ENCODE measurements at places on chromosomes 1 and 21.

- no peak for DNase-seq
Measured at GRCh38 chr1:94636624-94637023, 95.1 kb upstream of the F3 start.

GRCh38 chr1:21313203-21313885 is 23.1 kb upstream of the ECE1 start:
- no peak for DNase-seq

DNA sequence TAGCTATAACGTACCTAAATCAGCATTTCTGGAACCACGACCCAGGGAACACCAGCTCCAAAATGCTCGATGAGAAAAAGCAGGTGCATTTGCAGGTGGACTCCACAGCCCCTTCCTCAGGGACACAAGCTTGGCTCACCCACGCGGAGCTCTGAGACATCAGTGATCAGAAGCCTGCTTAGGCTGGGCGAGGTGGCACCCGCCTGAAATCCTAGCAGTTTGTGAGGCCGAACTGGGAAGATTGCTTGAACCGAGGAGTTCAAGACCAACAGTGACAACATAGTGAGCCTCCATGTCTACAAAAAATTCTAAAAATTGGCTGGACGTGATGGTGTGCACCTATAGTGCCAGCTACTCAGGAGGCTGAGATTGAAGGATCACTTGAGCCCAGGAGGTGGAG is 2.5 kb upstream of the TSPEAR start:
- DNase-seq: no peak

DNA sequence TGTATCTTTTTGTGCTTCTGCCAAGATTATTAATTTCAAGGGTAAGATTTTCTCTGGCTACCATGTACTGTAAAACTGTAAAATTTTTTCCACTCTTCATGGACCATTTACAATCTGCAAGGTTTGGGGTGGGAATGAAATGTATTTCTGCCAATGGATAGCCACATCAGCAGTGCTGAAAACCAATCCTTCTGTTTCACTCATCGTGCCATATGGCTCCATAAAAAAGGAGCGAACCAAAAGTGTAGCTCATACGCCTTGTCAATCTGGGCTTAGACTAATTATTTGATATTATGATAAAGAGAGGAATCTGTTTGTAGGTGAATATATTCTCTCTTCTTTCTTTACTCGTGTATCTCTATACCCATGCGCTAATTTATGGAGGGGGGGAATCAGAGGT is 3.0 kb upstream of the SLC44A5 start:
- no peak for DNase-seq

DNA sequence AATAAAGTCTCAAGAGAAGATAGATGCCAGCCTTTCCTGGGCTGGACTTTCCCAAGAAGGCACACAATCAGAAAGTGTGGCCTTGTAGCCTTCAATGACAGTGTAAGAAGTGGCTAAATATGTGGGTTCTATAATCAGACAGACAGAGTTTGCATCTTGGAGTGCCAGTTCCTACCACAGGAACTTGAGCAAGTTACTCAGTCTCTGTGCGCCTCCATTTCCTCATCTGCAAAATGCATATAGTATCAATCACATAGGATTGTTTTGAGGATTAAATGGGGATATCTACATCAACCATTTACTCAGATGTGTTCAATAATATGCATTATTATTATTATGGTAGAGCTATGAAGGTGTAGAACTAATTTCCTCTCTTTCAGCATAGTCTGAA is 176.8 kb upstream of the PTBP2 start:
- no peak for DNase-seq

DNA sequence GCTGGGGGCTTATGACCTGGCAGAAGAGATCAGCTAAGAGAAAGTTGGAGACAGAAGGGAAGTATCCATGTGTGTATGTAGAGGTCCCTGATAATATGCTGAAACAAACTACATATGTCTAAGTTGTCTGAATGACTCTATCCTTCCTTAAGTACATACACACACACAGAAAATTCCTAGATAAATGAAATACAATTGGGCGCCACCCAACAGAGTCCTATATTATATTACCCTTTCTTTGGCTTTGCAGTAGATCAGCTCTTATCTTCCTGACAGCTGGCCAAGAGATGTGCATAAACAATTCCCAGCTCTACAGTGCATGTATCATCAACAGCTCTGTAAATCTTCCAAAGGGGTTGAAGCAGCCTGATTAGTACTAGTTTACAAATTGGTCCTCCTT is 40.1 kb downstream of the SORT1 start:
- DNase-seq: no peak

DNA sequence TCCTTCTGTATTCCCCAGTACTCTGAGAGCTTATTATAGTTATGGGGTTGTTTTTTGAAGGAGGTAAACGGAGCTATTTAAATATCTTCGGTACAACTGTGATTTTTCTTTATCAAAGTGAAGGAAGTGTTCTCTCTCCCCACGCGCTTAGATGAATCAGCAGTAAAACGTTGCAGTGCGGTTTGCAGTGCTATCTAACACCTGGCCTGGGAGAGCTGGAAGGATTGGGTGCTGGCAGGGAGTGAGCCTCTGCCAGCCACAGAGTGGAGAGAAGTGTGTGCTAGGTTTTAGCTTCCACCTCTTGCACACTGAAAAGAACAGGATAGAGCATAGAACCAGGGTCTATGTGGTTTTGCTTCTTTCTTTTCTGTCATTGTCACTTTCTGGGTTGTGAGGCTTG is 165.9 kb downstream of the SDCCAG8 start:
- DNase-seq: no peak

- DNase-seq: peak; percentile 45
Measured at GRCh38 chr1:248872752-248873408, 14.0 kb upstream of the ZNF692 start.

- peak; percentile 23 for DNase-seq
Measured at GRCh38 chr1:234154320-234155251, 218.7 kb upstream of the COA6 start.

- DNase-seq: no peak
Measured at GRCh38 chr1:103142461-103142860, 34.1 kb upstream of the COL11A1 start.

DNA sequence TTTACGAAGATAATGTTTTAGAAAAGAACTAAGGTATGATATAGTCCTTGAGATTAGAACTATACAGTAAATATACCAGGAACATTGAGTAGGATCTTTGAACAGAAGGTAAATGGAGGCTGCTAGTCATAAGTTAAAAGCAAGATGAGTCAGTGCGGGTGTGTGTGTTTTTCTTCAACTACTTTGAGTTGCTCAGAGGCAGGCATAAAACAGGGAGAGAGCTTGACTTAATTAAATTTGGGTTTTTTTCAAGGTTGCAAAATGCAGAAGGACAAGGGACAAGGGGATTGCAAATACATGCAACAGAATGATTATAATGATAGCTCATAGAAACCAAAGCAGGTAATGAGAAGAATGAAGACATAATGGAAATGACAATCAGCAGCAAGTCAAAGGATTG is 815.1 kb downstream of the NCAM2 start:
- DNase-seq: no peak

DNA sequence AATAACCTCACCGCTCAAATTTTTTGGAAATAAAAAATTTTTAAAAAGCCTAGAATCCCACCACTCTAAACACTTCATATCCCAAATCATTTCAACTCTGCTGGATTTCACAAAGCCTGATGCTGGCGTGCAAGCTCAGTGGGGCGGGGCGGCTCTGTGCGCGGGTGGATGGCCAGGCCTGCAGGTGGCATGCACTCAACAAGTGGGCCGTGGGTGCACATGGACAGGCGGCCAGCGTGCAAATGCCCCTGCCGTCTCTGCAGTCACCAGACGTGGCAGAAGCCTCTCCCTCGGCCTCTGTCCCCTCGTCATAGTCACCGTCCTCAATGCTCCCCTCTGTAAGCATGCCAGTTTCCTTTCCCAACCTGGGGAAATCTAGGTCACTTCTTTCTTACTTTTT is 6.6 kb upstream of the PDE9A start:
- DNase-seq: no peak

DNA sequence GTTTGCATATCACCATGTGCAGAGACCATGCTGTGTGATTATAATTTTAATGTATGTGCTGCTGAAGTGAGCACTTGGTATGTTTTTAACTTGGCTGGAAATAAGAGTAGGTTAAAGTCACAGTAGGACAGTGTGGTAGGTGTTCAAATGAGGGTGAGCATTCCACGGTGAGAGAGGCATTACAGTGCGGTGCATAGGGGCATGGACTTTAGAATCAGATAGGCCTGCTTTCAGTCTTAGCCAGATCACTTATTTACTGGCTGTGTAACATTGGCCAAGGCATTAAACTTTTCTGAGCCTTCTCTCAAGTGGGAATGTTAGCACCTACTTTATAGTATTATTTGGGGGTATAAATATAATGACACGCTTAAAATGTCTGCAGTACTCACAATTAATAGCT is 43.2 kb downstream of the GIPC2 start:
- no peak for DNase-seq

- DNase-seq: no peak
Measured at GRCh38 chr1:163305441-163305840, 16.3 kb upstream of the NUF2 start.

GRCh38 chr1:41678111-41678878 is 193.8 kb upstream of the EDN2 start:
- DNase-seq: peak; percentile 40

GRCh38 chr1:214135886-214136285 is 145.1 kb upstream of the SMYD2 start:
- DNase-seq: no peak

DNA sequence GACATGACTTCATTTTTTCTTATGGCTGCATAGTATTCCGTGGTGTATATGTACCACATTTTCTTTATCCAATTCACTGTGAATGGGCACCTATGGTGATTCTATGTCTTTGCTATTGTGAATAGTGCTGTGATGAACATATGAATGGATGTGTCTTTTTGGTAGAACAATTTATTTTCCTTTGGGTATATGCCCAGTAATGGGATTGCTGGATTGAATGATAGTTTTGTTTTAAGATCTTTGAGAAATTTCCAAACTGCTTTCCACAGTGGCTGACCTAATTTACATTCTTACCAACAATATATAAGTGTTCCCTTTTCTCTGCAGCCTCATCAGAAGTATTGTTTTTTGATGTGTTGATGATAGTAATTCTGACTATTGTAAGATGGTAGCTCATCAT is 361.7 kb upstream of the SGIP1 start:
- no peak for DNase-seq

DNA sequence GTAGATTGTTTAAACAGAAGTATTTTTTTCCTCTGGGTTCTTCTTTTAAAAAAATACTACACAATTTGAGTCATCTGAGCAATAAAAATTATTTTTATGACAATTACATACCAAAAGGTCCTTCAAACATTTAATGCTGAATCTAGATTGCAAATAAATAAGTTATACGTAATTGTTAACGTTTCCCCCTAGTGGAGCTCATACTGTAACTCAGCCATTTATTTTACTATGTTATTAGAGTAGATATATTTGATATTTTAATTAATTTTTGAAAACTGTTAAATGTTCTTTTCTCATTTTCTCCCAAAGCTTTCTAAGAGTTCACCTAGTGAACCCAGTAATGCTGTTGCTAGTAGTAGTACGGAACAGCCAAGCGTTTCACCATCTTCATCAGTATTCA is 33.5 kb downstream of the ZMYM1 start:
- no peak for DNase-seq

GRCh38 chr1:7379441-7379971 is 391.6 kb upstream of the VAMP3 start:
- no peak for DNase-seq

DNA sequence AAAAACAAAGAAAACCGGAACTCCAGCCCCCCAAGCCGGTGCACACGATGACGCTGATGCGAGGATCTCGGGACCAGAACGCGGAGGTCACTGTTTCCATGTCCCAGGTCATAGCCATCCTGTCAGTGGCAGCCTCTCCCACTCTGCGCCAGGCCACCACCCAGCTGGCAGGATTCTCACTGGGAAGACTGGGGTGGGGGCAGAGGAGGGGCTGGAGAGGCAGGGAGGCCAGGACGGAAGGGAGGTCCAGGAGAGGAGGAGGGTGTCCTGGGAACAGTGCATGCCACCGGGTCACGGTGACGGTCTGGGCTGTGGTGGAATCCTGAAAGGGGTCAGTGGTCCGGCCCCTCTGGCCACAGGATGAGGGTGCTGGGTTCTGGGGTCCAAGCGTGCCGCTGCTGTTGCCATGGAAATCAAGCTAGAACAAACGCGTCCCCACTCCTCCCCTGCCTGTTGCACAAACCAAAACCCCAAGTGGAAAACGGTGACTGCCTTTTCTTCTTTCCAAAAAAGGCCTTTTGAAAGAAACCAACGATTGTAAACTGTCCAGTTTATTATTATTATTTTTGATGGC is 26.1 kb downstream of the MRPL37 start:
- no peak for DNase-seq

GRCh38 chr1:41611932-41612450 is 127.5 kb upstream of the EDN2 start:
- no peak for DNase-seq

- peak; percentile 65 for DNase-seq
Measured at GRCh38 chr1:2611031-2611501, 21.8 kb downstream of the MMEL1 start.

GRCh38 chr1:6438047-6438525 is 13.5 kb downstream of the ESPN start:
- DNase-seq: peak; percentile 51

GRCh38 chr1:70426154-70427131 is 15.4 kb downstream of the CTH start:
- no peak for DNase-seq

- no peak for DNase-seq
Measured at GRCh38 chr1:165420655-165421054, 24.3 kb downstream of the RXRG start.

DNA sequence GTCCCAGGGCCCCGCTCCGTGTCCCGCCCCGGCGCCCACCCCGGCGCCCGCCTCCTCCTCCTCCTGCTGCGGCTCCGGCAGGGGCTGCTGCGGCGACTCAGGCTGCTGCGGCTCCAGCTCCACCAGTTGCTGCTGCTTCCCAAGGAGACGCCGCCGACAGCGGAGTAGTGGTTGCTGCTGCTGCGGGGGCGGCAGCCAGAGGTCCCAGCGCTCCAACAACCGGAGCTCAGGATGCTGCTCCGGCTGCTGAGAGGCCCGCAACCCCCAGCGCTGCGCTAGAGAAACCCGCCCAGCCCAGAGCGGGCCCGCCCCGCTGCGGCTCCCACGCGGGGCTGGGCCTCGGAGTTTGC is 1.1 kb downstream of the CRCT1 start:
- no peak for DNase-seq

DNA sequence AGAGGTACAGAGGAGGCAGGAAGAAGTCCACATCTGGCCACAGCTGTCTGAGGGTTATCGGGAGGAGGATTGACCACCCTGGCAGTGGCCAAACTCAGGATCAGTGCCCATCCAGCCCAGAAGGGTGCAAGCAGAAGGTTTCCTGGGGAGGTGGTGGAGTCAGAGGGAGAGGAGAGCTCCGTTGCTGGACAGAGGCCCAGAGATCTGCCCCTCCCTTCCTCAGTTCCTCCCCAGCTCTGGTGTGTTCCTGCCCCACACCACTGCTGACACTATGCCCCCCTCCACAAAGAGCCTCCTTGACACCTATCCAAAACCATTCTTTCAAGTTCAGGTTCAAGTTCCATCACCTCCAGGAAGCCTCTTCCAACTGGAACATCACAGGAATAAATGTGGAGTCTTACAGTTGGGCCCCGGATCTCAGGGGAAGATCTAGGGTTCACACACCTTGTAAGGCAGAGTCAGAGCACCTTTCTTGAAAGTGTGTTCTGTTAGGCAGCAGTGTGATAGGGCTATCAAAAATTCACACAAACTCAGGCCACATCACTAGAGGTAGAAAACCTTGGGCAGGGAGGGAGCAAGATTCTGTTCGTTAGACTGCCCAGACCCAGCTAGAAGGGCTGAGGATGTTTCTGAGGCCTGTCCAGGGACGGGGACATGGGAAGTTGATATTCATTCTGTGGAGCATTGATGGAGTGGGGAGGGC is 7.4 kb downstream of the LDLRAD1 start:
- no peak for DNase-seq

Measured in mucosa of gallbladder (tissue), 1 donor.